Activated T-cell treated with anti-CD3 and anti-CD28 coated beads, Interleukin-2, amount 50 U/mL, for 24 hours (primary cell): ENCODE measurements at places on chromosomes 12 and 14.

- no peak for DNase-seq
These were observed 7.0 kb downstream of the ETNK1 start for GRCh38 chr12:22631863-22632463.

DNA sequence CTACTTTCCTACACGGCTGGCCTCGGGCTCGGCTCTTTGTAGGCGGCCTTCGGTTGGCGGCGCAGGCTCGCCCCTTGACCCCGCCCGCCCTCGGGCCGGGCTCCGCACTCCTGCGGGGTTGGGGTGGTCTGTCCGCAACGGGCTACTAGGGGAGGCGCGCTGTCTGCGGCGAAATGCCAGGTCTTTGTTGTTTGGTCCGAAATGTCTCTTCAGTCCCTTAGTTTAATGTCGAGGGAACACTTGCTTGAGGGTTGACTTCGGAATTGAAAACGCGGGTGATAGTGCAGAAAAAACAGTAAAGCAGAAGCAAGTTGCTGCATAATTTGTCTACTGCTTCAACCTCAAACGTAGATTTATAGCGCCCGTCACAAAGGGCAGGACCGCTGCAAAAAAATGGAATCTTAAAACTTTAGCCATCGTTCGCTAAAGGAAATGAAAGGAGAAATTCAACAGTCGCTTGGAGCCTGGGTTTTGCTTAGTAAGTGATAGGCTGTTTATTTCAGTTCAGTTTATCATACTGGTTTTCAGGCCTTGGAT is 390 bp downstream of the JKAMP start:
- DNase-seq: no peak

GRCh38 chr12:71268598-71269280 is 110.9 kb upstream of the TSPAN8 start:
- DNase-seq: no peak

DNA sequence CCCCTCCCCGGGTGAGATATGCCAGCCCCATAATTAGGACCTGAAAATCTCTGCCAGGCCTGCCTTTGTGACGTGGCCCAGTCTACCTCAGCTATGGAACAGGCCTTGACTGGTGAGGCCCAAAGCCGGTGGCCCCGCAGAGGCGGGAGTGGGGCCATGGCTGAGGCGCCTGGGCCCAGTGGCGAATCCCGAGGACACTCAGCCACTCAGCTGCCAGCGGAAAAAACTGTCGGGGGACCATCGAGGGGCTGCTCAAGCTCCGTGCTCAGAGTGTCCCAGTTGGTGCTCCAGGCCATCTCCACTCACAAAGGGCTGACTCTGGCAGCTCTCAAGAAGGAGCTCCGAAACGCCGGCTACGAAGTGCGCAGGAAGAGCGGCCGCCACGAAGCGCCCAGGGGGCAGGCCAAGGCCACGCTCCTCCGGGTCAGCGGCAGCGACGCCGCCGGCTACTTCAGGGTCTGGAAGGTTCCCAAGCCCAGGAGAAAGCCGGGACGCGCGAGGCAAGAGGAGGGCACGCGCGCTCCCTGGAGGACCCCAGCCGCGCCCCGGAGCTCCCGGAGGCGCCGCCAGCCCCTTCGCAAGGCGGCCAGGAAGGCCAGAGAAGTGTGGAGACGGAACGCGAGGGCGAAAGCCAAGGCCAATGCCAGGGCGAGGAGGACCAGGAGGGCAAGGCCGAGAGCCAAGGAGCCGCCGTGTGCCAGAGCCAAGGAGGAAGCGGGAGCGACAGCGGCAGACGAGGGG is 21.4 kb downstream of the ZNF641 start:
- DNase-seq: no peak

DNA sequence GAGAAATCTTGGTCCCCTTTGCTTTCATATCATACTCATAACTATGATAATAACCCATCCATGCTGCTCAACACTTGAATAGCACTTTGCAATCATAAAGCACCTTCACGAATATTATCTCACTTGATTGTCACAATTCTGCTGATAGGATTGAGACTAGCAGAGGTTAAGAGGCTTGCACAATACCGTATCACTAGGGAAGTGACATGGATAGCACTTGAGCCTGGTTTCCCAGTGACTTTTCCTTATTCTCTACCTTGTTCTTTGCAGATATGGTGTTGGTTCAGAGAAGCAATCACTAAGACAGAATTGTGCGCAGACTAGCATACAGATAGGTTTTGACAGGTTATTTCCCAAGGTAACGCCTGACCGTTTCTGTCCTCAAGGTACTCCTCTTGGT is 186.6 kb upstream of the GZMB start:
- no peak for DNase-seq

DNA sequence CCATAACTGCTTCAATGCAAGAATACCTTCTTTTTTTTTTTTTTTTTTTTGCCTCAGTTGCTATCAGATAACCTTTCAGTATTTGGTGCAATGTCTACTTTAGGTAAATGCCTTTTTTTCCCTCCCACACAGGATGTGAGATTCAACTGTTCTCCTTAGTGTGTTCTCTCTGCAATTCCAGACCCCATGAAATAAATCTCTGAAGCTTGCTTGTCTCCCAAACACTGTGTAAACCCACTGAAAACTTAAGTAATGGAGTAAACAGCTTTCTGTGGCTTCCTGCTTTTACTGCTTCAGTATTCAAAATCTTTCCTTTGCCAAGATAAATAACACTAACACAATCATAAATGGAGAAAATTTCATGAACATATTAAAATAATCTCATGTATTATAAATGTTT is 55.8 kb upstream of the CLEC14A start:
- no peak for DNase-seq

- DNase-seq: no peak
These were observed 578.4 kb upstream of the STXBP6 start for GRCh38 chr14:25628390-25628789.

GRCh38 chr14:84432676-84433075 is 1097.3 kb upstream of the FLRT2 start:
- no peak for DNase-seq

- DNase-seq: no peak
These were observed 4.2 kb upstream of the SLC8A3 start for GRCh38 chr14:70192915-70193314.

- DNase-seq: no peak
These were observed 9.9 kb upstream of the LYZ start for GRCh38 chr12:69338120-69338859.

DNA sequence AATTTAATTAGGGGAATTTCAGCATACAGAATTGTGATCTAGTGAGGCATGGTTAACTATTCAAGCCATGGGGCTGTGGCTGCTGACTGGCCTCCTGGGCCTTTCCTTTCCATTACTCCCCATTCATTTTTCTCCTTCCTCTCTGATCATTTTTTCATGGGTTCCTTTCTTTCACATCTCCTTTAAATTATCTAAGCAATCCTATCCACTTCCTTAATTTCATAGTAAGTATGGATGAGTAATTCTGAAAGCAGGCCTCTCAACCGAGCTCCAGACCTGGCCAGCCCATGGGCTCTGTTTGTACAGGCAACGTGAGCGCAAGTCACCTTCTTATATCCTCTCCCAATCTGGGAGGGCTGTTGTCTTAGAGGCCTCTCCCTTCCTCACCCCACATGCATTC is 13.4 kb downstream of the CKAP4 start:
- DNase-seq: no peak

DNA sequence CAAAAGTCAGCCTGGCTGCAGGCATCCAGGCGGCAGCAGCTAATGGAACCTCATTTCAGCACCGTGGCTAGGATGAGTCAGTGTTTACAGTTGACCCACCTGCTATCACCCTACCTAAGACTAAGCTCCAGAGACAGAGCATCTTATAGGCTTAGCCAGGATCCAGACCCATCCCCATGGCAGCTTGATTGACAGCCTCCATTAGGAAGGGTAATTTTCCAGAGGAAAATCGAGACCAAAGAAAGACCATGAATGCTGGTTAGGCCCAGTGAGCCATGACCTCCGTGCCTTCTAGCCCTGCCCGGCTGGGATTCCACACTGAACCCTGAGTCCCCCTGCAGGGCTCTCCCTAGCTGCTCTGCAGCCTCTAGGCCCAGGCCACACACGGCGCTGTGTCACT is 38.7 kb downstream of the TUNAR start:
- DNase-seq: no peak

DNA sequence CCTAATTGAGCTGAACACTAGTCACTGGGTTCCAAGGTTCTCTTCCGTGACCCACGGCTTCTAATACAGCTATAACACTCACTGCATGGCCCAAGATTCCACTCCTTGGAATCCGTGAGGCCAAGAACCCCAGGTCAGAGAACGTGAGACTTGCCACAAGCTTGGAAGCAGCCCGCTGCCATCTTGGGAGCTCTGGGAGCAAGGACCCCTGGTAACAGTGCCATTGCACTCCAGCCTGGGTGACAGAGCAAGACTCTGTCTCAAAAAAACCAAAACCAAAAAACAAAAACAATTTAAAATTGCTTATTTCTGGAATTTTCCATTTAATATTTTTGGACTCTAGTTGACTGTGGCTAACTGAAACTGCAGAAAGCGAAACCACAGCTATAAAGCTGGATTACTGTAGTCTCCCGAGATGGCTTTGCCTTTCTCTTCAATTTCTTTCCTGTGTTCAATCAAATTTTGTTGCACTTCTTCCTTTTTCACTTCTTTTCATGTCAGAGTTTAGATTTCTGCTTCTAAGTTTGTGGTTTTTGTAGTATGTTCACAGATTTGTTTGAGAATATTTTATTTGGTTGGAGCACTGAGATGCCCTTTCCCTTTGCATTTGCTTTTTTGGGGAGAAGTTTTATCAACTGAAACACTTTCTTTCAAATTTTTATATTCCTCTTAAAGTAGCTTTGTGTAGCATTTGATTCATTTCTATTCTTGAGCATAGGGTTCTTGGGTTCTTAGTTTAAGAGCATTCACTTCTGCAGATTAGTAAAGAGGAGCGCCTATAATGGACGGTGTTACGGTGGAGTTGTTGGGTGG is 44.6 kb downstream of the DDHD1 start:
- DNase-seq: no peak

- no peak for DNase-seq
These were observed 63.3 kb upstream of the TBX3 start for GRCh38 chr12:114747012-114747858.

- DNase-seq: no peak
These were observed 24.7 kb upstream of the WDR89 start for GRCh38 chr14:63666335-63666734.

DNA sequence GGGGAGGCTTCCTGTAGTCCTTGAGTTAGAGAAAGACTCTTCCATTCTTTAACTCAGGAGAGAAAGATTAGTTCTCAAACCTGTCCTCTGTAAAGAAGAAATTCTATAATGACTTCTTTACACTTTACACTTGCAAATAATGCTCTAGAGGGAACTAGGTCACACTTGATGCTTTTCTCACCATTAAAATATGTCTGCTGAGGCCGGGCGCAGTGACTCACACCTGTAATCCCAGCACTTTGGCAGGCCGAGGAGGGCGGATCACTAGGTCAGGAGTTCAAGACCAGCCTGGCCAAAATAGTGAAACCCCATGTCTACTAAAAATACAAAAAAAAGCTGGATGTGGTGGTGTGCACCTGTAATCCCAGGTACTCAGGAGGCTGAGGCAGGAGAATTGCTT is 6.3 kb downstream of the NTN4 start:
- no peak for DNase-seq

DNA sequence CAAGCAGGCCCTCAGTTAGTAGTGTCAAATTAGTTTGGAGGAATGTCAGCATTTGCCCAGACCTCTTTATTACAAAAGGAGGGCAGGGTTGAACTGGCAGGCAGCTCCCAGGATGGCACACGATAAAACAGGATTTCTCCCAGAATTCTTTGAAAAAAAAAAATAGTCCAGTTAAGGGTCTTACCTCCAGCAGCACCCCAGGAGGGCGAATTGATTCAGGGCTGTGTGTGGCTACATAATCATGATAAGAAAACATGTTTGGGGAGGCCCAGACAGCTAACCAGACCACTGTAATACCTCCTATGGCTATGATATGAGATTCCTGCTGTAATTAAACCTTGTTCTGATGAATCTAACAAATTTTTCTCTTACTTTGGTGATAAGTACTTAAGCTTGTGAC is 38.8 kb upstream of the NT5DC3 start:
- DNase-seq: no peak

GRCh38 chr14:51008446-51008845 is 64.2 kb upstream of the PYGL start:
- no peak for DNase-seq

- DNase-seq: no peak
These were observed 52.7 kb downstream of the PELI2 start for GRCh38 chr14:56170877-56171422.

- DNase-seq: no peak
These were observed 254.2 kb downstream of the ACSS3 start for GRCh38 chr12:81332054-81332453.

DNA sequence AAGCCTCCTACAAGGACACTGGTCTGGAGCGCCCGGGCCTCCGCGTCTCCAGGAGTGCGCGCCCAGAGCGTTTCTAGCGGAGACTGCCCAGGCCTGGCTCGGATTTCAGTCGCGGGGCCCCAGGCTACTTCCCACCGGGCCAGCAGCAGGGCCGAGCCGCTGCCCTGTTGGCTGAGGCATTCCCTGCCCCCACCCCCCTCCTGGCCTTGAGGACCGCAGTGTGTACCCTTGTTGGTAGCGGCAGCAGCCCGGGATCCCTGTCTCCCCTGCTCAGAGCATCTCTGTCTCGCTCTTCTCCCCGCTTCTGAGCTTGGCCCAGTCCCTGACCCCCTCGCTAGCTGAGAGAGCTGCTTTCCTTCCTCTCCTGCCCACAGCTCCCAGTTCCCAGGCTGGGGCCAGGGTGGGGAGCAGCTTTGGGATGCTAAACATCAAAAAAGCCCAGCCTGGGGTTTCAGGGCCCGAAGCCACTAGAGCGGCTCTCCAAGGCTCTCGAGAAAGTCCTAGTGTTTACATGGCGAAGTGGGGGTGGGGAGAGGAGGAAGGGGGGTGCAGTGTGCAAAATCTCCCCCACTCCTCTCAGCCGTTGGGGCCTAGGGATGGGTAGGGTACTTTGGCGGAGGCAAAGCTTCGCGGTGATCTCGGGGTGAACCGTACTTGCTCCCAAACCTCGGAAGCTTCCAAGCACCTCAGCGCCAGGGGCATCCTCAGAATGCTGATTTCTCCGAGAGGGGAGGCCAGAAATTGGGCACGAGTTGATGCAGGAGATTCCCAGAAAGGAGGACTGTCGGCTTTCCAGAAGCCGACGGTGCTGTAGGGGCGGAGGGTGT is 6.4 kb downstream of the NKX2-1 start:
- no peak for DNase-seq
